ENCODE measurements at places on chromosomes 7 and 10.

- no peak for DNase-seq
Observed at GRCh38 chr10:369221-369683, 234.0 kb downstream of the ZMYND11 start.

- DNase-seq: no peak
Observed at GRCh38 chr10:81034383-81034782, 496.7 kb downstream of the SH2D4B start.

- no peak for DNase-seq
Observed at GRCh38 chr10:71431239-71432100, 34.8 kb downstream of the CDH23 start.

GRCh38 chr10:125076891-125077541 is 83.3 kb downstream of the CTBP2 start:
- no peak for DNase-seq

GRCh38 chr10:618229-618989 is 71.1 kb downstream of the DIP2C start:
- no peak for DNase-seq

GRCh38 chr10:58802047-58802446 is 289.4 kb downstream of the BICC1 start:
- DNase-seq: no peak

GRCh38 chr10:75744261-75744660 is 312.8 kb downstream of the LRMDA start:
- no peak for DNase-seq

- DNase-seq: peak; percentile 33
Observed at GRCh38 chr10:26556748-26557640, 118.9 kb downstream of the APBB1IP start.

DNA sequence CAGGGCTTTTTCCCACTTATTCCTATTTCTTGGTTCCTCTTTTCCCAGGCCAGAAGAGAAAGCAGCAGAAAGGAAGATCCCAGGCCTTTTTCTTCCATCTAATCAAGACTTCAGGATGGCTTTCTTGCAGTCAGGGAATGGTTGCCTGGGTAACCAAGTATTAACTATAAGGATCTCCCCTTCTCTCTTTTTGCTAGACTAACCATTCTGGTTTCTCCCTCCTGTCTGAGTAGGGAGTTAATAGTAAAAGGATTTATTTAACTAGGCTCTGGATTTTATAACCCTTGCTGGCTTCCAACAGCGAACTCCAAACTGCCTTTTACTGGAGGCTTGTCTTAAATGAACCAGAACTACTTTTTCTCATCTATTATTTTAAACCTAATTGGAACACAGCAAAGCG is 90.4 kb downstream of the GRM8 start:
- DNase-seq: no peak

GRCh38 chr7:131638641-131639430 is 82.4 kb upstream of the PODXL start:
- no peak for DNase-seq

- no peak for DNase-seq
Observed at GRCh38 chr10:84156768-84157167, 16.8 kb upstream of the GPR15LG start.

GRCh38 chr10:6068006-6068405 is 5.8 kb upstream of the IL2RA start:
- no peak for DNase-seq

GRCh38 chr7:45413419-45413818 is 160.7 kb upstream of the ADCY1 start:
- DNase-seq: no peak

DNA sequence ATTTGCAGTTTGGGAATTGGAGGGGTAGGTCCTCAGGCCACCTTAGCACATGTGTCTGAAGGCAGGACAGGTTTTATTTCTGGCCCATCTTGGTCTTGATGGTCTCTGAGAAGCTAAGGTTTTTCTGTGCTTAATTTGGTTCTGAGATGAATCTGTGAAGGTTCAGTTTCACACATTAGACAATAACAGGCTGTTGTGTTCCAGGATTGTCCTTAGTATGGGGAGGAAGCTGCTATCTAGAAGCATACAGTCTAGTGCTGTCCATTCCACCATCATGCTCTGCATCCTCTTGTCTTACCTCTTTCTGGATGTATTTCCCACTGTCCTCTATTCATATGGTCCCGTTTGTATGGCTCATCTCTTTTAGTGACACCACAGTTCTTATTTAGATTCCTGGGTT is 7.1 kb downstream of the UBE2D1 start:
- no peak for DNase-seq

- DNase-seq: no peak
Observed at GRCh38 chr7:81234896-81235295, 316.0 kb upstream of the SEMA3C start.

DNA sequence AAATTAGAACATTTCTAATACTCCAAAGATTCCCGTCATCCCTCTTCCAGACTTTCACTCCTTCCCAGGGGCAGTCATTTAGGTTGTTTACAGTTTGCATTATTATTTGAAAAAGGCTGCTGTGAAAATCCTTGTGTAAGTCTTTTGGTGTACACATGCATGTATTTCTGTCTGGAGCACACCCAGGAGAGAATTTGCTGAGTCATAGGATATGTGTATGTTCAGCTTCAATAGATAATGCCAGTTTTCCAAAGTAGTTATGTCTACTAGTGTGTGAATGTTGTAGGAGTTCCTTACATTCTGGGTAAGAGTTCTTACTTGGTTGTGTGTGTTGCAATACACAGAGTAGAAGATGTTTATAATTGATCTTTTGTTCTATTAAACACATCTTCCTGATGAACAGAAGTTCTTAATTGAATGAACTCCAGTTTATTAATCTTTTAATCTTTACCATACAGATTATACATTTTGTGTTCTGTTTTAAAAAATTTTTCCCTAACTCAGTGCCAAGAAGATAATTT is 25.3 kb downstream of the CROT start:
- DNase-seq: no peak

- no peak for DNase-seq
Observed at GRCh38 chr7:45149606-45150005, 8.0 kb upstream of the RAMP3 start.

GRCh38 chr7:75878769-75879611 is at the start of gene RHBDD2:
RHBDD2 (plus strand) TSS chr7:75879034; CDS start chr7:75879083, 49 bp downstream.
- DNase-seq: peak; percentile 50

DNA sequence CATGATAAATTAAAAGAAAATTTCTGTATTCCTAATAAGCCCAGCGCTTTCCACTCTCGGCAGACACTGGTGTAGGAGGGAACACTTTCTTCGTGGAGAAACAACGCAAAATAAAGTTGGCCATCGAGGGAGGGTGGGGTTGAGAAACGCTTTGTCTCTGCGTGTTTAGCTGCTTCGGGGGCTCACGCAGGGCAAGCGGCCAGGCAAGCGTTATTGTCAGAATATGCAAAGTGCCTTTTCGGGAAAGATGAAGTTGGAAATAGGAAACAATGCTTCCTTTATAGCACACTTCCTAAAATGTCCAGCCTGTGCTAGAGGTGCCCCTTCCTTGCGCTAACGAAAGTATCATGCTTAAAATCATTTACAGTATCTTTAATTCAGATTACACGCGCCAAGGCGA is 1.9 kb upstream of the EBF3 start:
- DNase-seq: no peak

DNA sequence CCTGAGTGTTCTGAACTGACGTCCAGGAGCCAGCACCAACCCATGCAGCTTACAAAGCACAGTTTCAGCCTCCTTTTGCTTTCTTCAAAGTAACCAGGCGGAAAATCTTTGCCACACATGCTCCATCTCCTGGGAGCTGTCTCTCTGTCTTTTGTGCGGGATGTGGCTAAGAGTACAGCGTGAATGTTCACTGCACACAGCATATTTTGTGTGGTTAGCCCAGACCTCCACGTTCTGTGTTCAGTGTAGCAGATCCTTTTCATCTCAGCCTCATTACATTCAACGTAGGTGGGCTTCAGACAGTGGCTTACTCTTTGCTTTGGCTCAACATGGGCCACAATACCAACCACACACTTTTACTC is 200.8 kb downstream of the TNS3 start:
- no peak for DNase-seq

GRCh38 chr7:119197172-119197876 is 972.8 kb downstream of the ANKRD7 start:
- no peak for DNase-seq

DNA sequence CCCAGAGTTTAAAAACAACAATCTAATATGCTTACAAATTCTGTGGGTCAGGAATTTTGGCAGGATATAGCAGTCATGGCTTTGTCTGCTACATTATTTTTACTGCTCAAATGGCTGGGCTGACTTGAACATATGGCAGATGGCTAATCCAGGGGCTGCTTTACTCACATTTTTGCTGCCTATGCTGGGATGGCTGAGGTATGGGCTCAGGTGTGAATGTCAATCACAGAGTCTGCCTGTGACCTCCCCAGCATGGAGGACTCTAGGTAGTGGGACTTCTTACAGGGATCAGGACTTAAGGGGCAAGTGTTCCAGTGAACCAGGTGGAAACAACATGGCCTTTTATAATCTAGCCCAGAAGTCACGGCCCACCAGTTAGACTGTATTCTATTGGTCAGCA is 4.4 kb upstream of the FKBP9 start:
- no peak for DNase-seq

GRCh38 chr7:132742189-132742612 is 165.9 kb upstream of the PLXNA4 start:
- no peak for DNase-seq

DNA sequence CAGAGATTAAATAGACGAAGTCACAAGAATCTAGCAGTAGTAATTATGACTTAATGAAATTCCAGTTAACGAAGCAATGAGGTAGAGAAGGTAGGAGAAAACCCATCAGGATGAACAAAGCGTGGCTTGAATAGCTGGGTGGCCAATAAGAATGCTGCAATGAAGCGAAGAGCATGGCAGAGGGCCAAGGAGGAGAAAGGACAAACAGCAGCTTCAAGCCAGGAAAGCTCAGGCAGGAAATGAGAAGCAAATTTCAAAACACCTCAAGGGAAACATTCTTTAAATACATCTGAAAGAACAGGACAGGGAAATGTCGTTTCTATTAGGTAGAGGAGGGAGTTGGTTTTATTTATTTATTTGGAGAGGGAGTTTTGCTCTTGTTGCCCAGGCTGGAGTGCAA is 122.5 kb downstream of the KIAA1217 start:
- DNase-seq: no peak

- no peak for DNase-seq
Observed at GRCh38 chr7:57424515-57425238, 25.3 kb upstream of the ZNF716 start.

DNA sequence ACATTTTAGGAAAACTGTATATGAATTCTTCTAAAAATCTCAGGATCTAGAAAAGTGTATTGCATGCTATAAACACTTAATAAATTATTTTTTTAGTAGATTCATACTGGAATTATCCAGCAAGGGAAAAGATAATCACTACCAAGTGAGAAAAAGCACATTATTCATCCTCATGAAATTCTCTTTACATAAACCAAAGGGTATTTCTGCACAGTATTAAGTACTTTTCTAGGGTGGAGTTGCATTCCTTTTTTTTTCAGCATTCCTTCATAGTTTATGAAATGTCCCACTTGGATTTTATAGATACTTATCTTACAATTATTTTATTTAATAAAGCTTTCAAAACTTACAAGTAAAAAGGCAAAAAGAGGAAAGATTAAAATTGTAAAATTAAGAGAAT is 403.3 kb downstream of the HGF start:
- no peak for DNase-seq

GRCh38 chr7:36430186-36430585 is 40.5 kb downstream of the ANLN start:
- DNase-seq: no peak

DNA sequence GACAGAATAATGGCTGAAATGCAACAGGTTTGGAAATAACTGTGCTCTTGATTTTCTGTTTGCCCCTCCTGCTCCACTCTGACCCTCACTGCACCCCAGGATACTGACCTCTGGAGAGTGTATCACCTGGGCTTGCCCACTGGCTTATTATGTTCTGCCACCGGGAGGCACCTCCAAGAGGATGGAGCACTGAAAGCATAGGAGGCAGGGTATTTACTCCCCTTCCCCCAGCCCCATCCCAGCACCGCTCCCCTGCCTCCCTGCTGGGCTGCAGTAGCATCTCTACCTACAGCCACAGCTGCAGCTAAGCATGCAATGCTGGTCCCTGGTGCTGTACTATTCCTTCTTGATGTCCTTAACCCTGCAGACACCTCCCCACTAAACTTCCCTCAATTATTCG is 26.4 kb downstream of the RAB11FIP2 start:
- DNase-seq: peak; percentile 28

DNA sequence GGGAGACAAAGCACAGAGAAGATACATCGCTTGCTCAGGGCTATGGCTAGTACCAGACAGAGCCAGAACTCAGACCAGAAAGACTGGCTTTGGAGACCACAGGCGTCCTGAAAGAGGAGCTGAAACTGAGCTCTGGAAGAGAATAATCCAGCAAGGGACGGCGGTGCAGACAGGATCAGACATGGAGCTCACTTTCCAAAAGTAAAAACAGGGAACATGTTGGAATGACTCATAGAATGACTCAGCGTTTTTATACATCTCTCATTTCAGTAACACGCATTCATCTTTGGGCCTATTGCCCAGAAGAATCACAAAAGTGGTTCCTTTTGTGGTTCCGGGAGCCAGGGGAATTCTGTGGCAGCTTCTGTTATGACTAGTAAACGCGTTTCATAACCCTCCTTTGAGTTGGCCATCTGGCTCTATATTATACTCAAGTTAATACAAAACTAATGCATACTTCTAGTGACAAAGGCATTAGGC is 37.2 kb downstream of the PLEKHS1 start:
- no peak for DNase-seq

Measured in iPS DF 19.7 (cell line).